NCI-H1092 treated with DMSO at 0.1 percent for 48 hours (cell line): ENCODE measurements at places on chromosomes 7 and 10.

- no peak for DNase-seq
Observed at GRCh38 chr7:90232430-90232829, 12.5 kb upstream of the CFAP69 start.

DNA sequence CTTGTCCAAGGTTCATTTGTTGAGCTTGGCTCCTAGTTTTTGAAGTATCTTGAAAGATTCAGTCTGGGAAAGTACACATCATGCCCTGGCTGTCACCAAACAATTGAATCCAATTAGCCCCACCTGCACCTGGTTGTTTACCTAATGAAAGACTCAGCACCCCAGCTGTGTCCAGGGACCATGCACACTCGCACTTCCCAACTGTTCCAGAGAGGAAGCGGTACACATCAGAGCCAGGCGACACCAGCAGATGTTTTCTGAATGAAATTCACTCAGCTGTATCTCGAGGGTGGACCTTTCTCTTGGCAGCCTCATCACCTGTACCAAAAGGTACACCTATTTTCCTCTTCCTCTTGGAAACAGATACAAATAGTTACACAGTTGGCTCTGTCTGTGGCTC, 216.4 kb upstream of the LRGUK start:
- peak; percentile 9 for DNase-seq

GRCh38 chr7:114255404-114255841, 159.2 kb upstream of the FOXP2 start:
- DNase-seq: no peak

- DNase-seq: peak; percentile 82
Observed at GRCh38 chr7:18393465-18394118, 102.0 kb upstream of the HDAC9 start.

DNA sequence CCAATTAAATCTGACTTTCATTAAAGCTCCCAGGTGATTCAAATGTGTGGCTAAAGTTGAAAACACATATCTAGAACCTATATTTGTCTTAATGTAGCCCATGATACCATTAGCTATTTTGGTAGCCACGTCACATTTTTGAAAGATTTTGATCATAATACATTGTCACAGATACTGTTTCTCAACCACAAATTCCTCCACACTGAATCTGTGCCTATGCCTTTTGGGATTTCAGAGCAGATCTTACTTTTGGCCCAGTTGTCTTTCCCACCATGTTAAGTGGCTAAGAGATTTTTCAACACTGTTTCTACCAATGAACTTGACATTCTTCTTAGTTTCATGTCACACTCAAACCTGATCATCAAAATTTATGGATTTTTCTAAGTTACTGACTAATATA, 47.4 kb downstream of the CH25H start:
- DNase-seq: no peak
